ENCODE measurements at places on chromosomes 7 and 10. TPM values are rescaled to one million over a fixed set of nuclear protein-coding genes. Genes with fewer than 3 reads are reported as not detected.

GRCh38 chr7:114530057-114530611 is 115.5 kb downstream of the FOXP2 start:
- DNase-seq, result no peak

DNA sequence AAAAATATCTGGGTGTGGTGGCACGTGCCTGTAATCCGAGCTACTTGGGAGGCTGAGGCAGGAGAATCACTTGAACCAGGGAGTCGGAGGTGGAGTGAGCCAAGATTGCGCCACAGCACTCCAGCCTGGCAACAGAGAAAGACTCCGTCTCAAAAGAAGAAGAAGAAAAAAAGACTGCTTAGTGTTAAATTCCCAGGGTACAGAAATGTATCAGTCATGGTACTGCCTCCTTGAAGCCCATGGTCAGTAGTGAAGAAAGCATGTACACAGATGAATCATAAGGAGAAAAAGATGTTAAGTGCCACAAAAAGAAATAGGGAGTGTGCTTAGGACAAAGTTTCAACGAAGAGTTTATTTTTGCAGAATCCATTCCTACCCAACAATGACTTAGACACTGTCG is 62.5 kb upstream of the KMT2E start:
- DNase-seq, result no peak

DNA sequence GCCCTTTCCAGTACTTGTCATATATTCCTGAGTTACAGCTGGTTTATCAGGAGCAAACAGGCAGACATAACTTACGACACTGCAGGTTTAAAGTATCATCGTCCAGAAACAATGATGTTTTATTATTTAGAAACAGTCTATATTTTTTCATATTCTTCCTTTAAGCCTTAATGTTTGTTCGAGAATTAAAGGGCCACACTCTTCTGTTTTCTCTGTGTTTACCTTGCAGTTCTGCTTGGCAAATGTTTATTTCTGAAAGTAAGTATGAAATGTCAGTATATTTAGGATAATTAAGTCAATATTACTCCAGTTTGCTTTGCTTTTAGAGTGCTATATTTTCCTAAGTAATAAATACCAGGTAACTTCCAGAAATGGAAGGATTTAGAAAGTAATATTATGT is 115.1 kb downstream of the VTI1A start:
- DNase-seq, result no peak

OR6B1 gene
- total RNA-seq, result not detected

GRCh38 chr10:3179174-3179573 is 6.6 kb upstream of the PITRM1 start:
- no peak for DNase-seq

ANKRD30A gene
- 3.5 TPM for total RNA-seq

DNA sequence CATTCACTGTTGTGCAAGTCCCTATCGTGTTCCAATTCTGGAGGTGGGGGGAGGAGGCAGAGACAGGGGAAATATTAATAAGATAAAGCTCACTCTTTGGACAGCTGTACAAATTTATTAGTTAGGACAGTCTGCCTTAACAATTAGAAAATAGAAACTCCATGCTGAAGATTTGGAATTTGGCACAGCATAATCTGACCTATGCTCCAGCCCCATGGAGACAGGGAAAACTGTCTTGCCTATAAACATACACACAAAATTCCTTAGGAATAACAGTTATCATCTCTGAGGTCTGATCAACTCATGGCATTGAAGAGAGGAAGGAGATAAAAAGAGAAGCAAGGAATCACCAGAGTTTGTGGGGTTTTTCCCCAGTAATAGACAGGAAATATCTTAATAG is 335.4 kb upstream of the MEOX2 start:
- no peak for DNase-seq

- DNase-seq, result no peak
Measured at GRCh38 chr7:137885678-137886077, 38.9 kb upstream of the DGKI start.

RPEL1 gene
- total RNA-seq, result not detected

- no peak for DNase-seq
Measured at GRCh38 chr10:129400426-129400825, 66.6 kb upstream of the MGMT start.

DNA sequence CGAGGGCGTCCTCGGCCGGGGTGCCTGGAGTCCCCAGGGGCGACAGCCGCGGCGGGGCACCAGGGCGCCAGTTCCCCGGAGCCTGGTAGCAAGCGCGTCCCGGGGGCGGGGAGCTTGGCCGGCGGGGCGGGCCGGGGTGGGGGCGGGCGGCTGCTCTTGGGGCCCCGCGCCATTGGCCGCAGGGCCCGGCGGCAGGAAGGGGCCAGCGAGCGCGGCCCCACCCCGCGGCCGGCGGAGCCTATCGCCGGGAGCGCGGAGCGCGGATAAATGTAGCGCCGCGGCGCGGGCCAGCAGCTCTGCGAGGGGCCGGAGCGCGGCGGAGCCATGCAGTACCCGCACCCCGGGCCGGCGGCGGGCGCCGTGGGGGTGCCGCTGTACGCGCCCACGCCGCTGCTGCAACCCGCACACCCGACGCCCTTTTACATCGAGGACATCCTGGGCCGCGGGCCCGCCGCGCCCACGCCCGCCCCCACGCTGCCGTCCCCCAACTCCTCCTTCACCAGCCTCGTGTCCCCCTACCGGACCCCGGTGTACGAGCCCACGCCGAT is at the start of gene HHEX:
TSS of gene HHEX (plus strand) at position 293 of the 548 bp plus-strand sequence. CDS start at position 325, 32 bp downstream.
- DNase-seq, result peak; percentile 93

GRCh38 chr10:51878695-51879094 is 179.3 kb upstream of the CSTF2T start:
- no peak for DNase-seq

DNA sequence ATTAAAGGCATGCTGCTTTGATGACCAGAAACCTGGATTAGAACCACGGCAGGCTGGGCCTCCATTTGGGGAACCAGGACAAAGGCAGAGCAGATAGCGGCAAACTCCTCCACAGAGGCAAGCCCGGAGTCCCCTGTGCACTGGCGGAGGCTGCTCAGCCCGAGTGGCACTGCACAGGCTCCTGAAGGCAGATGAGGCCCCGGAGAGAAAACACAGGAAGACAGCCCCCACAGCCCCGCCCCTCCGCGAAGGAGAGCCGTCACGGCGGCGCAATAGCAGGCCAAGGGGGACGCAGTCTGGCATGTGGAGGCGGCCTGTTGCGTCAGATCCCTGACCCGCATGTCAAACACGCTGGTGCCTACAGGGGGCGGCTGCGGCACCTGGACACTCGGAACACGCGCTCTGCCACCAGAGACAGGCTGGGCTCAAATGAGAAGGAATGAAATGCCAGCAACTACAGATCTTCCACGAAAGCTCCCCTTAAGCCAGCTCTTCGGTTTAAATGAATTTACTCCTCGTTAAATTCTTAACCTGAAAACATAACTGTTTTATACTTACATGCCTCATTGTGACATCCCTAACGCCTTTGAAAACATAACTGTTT is 128.5 kb downstream of the MAD1L1 start:
- peak; percentile 93 for DNase-seq

TUBAL3 gene
- total RNA-seq, result not detected

OR6V1 gene
- total RNA-seq, result not detected

- no peak for DNase-seq
Measured at GRCh38 chr7:7772397-7772821, 54.0 kb upstream of the RPA3 start.

PNLIP gene
- 1.5 TPM for total RNA-seq

Data from mesenteric fat pad (tissue), 1 donor.